ENCODE measurements at places on chromosomes 2 and 18.

GRCh38 chr2:160077912-160078810, 15.7 kb upstream of the PLA2R1 start:
- DNase-seq = peak; percentile 28

- no peak for DNase-seq
These were observed 721 bp upstream of the MIB1 start for GRCh38 chr18:21739604-21740537.

GRCh38 chr2:231294116-231294515, 95.7 kb downstream of the ARMC9 start:
- DNase-seq = no peak

DNA sequence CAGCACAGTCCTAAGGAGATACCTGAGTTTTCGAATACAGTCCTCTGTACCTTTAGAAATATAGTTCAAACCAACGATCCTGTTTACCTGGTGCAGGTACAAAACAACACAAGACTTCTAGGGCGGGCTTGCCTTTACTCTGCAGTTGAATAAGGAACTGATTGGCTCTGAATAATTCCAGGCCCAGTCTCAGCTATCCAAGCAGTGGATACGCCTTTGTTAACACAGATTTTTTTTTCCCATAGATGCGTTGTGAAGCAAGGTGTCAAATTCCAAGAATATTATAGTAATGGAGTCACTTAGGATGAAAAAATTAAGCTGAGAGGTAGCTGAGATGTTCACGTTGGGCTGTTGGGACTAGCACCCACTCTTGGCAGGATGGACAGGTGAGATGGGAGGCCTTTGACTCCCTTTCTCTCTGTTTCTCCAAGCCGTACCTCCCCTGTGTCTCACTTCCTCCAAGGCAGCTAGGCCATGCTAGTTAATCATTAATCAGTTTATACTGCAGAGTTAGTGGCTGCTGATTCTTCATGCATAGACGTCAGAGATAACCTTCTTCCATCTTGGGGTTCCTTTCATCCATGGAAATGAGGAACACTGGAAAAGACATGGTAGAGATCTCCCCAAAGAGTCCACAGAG, 380.8 kb upstream of the ACVR2A start:
- peak; percentile 25 for DNase-seq

DNA sequence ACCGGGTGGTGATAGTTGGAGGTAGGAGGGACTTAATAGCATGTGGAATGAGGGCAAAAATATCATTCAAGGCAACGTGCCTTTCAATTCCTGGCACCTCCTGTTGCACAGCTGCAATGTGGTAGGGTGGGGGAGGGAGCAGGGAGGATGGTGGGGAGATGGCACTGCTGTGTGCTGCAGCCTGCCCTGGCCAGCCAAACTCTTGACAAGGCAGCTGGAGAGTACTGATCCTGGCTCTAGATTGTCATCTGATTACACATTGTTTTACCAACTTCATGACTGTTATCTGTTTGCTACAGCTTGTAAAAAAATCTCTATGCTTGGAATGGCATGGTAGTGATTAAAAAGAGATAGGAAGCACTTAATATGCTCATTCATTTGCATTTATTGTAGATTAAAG, 47.7 kb downstream of the PLCL1 start:
- no peak for DNase-seq

Data from mucosa of gallbladder (tissue), 1 donor.